H7 (cell line): ENCODE measurements at places on chromosomes 4 and X. TPM values are rescaled to one million over a fixed set of nuclear protein-coding genes. Genes with fewer than 3 reads are reported as not detected.

GRCh38 chrX:8726031-8726652, 5.8 kb downstream of the ANOS1 start:
- DNase-seq, result no peak

- no peak for DNase-seq
Observed at GRCh38 chr4:153592064-153592463, 92.0 kb upstream of the TLR2 start.

DNA sequence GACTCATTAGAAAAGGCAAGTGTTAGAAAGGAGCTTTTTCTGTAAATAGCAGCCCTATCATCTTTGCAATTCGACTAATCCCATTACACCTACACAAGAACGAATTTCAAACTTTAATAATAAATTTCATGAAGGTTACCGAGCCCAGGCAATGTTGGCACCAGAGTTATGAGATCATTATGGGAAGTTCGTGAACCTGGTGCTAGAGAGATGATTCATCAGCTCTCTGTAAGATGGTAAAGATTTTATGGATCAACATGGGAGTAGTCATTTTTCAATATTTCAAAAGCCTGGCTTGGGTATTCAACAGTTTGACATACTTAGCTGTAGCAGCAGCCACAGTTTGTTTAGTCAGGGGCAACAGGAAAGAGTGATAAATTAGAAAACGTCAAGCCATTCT, 35.8 kb downstream of the AMELX start:
- DNase-seq, result no peak

DNA sequence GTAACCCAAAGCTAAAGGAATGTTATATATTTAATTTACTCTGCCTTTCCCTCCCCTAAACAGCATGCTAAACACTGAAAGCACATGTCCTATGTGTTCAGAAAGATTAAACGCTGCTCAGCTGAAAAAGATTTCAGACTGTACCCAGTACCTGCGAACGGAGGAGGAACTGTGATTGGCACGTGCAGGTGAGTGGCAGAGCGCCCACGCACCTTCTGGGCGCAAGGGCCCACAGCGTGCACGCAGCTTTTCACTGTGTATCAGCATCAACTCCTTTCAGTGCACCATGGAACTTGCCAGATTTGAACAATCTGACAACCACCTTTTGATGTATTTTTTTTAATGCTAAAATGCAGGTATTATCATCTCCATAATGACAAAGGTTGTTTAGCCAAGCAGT, 87.7 kb downstream of the RFC1 start:
- no peak for DNase-seq

DNA sequence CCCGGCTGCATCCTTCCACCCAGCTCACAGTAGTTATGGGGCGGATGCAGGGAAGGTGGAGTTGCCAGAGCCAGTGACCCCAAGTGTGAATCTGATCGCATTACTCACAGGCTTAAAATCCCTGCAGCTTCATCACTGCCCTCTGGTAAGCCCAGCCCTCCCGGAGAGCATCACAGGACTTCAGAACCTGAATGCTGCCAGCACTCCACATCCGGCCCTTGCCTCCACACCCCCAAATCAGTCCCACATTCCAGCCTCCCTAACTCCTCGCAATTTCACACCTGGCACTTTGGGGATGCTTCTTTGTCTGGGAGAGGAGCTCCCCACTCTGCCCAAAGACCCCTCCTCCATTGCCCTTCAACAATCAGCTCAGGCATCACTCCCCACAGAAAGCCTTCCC, 15.6 kb downstream of the RASL11B start:
- no peak for DNase-seq

DNA sequence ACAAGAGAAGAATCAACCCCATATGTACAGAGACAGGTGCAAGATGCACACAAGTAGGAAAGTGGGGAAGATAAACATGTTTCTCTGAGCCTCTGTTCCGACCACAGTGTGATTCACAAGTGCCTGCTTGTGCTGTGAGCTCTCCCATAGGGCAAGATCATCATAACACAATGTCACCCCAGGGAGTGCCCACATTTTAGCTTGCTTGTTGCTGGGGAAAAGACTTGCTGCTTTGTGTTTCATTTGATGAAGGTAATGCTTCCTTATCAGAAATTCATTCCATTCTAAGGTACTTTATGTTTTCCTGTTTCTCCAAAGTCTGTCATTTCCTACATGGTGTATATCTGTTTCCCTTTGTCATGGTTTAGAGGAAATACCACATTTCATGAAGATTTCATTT, 304.5 kb upstream of the DIPK2B start:
- DNase-seq, result no peak

DNA sequence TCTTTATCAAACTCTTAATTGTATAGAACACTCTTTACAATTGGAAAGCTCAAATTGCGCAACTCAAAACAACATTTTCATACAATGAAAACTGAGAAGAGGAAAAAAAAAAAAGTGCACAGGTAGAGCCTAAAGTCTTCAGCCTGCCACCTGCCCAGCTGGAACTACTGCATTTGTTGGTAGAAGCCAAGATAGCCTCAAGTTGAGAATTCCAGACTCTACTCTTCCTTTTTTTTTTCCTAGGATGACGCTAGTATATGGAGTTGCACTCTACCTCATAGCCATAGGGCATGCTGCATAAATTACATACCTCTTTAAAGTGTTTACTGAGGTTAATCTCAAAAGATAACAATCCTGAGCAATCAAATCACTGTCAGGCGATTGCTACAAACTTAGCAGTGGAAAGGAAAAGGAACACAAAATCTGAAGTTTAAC, 13.6 kb downstream of the ABCG2 start:
- DNase-seq, result no peak

GRCh38 chr4:11495818-11496217, 67.1 kb upstream of the HS3ST1 start:
- DNase-seq, result no peak

- no peak for DNase-seq
Observed at GRCh38 chr4:88381123-88381522, 2.5 kb downstream of the HERC6 start.

DNA sequence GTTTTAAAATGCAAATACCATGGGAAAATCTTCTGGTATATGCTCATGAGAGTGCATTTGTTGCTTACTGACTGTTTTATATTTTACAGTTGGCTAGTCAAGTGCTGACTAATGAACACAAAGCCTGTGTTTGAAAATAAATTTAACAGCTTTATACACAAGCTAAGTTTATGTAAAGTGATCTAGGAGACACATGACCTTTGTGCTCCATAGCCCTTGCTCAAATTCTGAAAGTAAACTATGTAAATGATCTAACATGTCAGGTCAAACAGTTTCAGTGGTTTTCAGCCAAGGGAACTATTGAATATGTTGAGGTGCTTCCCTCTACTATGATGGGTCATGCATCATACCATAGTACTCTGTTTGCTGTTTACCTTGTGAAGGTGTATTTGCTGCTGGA, 36.7 kb downstream of the DIAPH2 start:
- DNase-seq, result no peak

GRCh38 chr4:39792128-39792527, 94.2 kb downstream of the UBE2K start:
- DNase-seq, result no peak

DNA sequence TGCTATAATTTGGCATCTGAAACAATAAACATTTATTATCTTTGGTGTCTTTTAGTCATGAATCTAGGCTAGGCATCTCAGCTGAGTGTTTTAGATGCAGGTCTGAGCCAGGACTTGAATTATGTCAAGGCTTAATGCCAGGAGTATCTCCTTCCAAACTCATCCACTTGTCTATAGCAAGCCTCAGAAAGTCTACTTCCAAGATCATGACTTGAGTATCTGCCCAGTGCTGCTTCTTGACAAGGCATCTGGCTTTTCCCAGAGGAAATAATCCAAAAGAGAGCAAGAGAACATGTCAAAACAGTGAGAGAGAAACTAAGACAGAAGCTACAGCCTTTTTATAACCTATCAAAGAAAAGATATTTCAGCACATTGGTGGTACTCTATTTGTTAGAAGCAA, 1052.1 kb upstream of the PCDH10 start:
- no peak for DNase-seq

DNA sequence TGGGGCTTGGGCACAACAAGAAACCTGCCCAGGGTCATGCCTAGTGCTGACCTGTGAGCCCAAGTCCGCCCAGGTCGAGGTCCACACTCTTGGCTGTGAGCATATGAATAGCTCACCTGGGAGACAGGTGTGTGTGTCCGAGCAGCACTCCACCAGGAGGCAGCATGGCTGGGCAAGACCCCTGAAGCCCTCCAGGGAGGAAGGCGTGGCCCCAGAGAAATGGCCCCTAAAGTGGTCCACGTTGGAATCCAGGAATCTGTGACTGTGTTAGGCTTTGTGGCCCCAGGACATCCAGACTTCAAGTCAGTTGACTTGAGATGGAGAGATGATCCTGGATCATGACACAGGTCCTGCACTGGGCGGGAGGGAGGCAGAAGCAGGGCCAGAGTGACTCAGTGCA, 138.8 kb downstream of the CPZ start:
- DNase-seq, result no peak

- DNase-seq, result no peak
Observed at GRCh38 chr4:109752525-109752924, 22.7 kb upstream of the PLA2G12A start.

H2BW2 gene
- not detected in 2 replicates for total RNA-seq

SLIT2 gene
- 1.7 and 2.0 TPM in 2 replicates for total RNA-seq

USP26 gene
- not detected in 2 replicates for total RNA-seq
